T-helper 9 cell (primary cell): ENCODE measurements at places on chromosomes 3 and 15.

GRCh38 chr3:4687167-4687566 lies 194.0 kb downstream of the ITPR1 start:
- DNase-seq, result no peak

- no peak for DNase-seq
Observed at GRCh38 chr3:110419096-110419495, 652.5 kb upstream of the NECTIN3 start.

- no peak for DNase-seq
Observed at GRCh38 chr3:59451800-59452746, 402.2 kb upstream of the CFAP20DC start.

- no peak for DNase-seq
Observed at GRCh38 chr15:67550522-67550921, 8.0 kb downstream of the MAP2K5 start.

DNA sequence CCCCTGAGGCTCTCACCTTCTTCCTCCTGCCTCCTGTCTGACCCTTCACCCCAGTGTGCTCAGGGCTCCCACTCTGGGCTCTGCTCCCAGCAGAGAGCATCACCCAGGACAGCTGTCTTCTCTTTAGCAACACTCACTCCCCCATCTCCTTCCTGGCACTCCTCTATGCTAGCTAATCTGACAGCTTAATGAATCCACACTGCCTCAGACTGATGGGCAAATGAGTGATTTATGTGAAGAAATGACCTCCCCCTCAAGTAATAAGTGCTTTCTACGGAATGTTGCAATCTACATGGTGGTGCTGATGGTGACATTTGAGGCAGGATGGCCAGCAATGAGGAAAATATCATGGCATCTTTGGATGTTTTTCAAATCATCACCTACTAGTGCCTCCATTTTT lies 83.6 kb downstream of the LSM3 start:
- DNase-seq, result no peak

DNA sequence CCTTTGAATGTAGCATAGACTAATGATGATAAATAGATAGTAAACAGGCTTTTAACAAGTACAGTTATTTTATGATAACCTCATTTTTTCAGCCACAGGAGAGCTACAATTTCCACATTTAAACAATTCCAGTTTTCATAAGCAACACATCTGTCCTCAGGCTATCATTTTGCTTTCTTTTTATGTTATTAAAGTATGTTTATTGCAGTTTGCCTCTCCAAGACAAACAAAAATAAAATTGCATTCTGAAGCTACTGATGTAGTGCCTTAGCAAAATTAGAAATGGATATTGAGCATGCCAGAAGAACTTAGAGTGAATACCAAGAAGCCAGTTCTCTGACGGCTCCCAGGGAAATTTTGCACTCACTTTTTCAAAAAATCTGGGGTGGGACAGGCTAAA lies 140.6 kb upstream of the ABHD17C start:
- no peak for DNase-seq

GRCh38 chr15:93126148-93126547 lies 37.1 kb upstream of the RGMA start:
- DNase-seq, result no peak

- DNase-seq, result no peak
Observed at GRCh38 chr3:63333815-63334214, 55.7 kb downstream of the SYNPR start.

DNA sequence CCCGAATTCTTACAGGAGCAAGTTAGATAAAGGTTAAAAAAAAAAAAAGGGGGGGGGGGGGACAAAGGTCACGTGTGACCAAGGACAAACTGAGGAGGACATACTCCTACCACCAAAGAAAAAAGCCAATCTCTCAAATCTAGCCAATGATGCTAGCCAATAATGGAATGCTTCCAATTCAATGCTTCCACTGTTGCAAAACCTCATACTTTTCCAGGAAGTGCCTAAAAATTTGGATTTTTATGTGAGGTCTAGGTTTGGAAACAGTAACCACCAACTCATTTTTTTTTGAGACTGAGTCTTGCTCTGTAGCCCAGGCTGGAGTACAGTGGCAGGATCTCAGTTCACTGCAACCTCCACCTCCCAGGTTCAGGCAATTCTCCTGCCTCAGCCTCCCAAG lies 11.4 kb downstream of the MSL2 start:
- DNase-seq, result no peak

DNA sequence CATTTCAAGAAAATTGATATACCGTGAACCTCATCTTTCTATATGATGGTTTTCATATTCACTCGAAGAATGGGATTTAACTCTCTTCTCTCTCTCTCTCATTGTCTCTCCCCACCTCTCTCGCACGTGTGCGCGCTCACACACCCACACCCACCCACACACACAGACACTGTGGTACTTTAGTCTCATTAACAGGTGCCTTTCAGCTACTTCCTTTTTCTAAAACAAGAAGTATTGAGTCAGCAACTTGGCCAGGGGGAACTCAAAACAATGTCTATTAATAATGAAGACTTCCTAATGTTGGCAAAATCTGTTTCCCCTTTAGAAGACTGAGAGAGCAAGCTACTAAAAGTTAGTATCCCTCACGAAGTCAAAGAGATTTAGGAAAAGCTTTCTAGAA lies 150.7 kb downstream of the TMCO5A start:
- no peak for DNase-seq
